ENCODE measurements at places on chromosomes 7 and 10.

GRCh38 chr10:22366771-22367170 is 21.5 kb downstream of the SPAG6 start:
- DNase-seq, result no peak
- H3K4me3 ChIP-seq, result no peak overlapping the region
- H3K27ac ChIP-seq, result no peak overlapping the region

DNA sequence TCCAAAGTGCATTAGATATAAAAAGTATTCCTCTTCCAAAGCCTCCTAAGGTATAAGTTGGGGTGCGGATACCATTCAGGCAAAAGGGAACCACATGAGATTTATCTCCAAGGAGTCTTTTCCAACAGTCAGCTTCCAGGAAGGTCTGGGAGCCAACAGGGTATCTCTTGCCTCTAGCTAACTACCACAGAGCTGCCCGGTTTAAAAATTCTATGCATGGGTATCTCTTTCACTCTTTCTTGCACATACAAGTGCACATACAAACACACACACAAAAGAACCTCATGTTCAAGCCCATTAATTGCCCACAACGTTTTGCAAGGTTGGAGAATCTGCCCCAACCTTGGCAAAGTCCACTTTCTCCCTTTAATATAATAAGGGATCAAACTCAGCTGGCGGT is 80.7 kb downstream of the CDK6 start:
- H3K27me3 ChIP-seq, result no peaks in the 10 kb centered on the region
- H3K36me3 ChIP-seq, result no peaks in the 10 kb centered on the region
- DNase-seq, result no peak
- no peak overlapping the region for H3K4me3 ChIP-seq
- peaks cover 14% of the 10 kb centered on the region for H3K4me1 ChIP-seq

- no peak overlapping the region for H3K27ac ChIP-seq
- DNase-seq, result peak; percentile 59
- no peaks in the 10 kb centered on the region for H3K4me1 ChIP-seq
- H3K27me3 ChIP-seq, result no peaks in the 10 kb centered on the region
- H3K36me3 ChIP-seq, result no peaks in the 10 kb centered on the region
Measured at GRCh38 chr7:51121931-51122425, 194.6 kb downstream of the COBL start.

GRCh38 chr7:77427996-77428603 is 12.0 kb upstream of the GSAP start:
- peak overlapping the region; percentile 36 for H3K27ac ChIP-seq
- H3K4me1 ChIP-seq, result peaks cover 26% of the 10 kb centered on the region
- no peak for DNase-seq
- H3K36me3 ChIP-seq, result no peaks in the 10 kb centered on the region
- H3K4me3 ChIP-seq, result no peak overlapping the region
- H3K27me3 ChIP-seq, result no peaks in the 10 kb centered on the region

- H3K4me1 ChIP-seq, result no peaks in the 10 kb centered on the region
- no peak overlapping the region for H3K27ac ChIP-seq
- peaks cover 3% of the 10 kb centered on the region for H3K27me3 ChIP-seq
- no peak for DNase-seq
Measured at GRCh38 chr10:89171263-89171872, 35.7 kb downstream of the CH25H start.

DNA sequence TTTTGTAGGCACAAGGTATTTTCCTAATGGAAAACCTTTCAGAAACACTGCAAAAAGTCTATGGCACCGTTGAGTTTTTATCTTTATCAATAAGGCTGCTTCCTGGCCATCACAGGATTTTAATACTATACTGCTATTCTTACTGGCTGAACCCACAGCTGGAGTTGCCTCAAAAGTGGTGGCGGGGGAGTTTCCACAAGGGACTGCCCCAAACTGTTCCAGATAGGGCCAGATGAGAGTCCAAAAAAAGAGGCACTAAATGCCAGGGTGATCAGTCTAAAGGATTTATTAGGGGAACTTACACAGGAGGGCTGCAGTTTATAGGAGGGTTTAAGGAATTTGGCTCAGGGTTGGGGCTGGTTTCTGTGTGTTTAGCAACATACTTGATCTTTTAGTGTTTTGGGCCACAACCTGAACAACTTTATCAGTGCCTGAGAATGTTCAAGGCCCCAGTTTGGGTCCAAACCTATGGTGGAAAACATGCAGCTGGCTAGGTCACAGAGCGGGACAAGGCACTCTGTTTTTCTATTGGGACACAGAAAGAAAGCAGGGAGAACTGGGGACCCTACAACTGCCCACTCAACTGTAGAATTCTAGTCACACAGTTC is 41.4 kb downstream of the STAM start:
- no peak overlapping the region for H3K4me3 ChIP-seq
- no peak overlapping the region for H3K27ac ChIP-seq
- H3K36me3 ChIP-seq, result peaks cover 23% of the 10 kb centered on the region

- no peak overlapping the region for H3K27ac ChIP-seq
- no peak overlapping the region for H3K4me3 ChIP-seq
- H3K36me3 ChIP-seq, result peaks cover 13% of the 10 kb centered on the region
- DNase-seq, result no peak
Measured at GRCh38 chr7:112770051-112770450, 20.1 kb downstream of the TMEM168 start.

GRCh38 chr10:36344240-36345174 is 702.4 kb upstream of the FZD8 start:
- no peaks in the 10 kb centered on the region for H3K27me3 ChIP-seq
- no peak overlapping the region for H3K27ac ChIP-seq
- no peaks in the 10 kb centered on the region for H3K4me1 ChIP-seq
- no peak overlapping the region for H3K4me3 ChIP-seq
- peak; percentile 9 for DNase-seq
- no peaks in the 10 kb centered on the region for H3K36me3 ChIP-seq

- peaks cover 93% of the 10 kb centered on the region for H3K4me1 ChIP-seq
- DNase-seq, result no peak
- peaks cover 6% of the 10 kb centered on the region for H3K36me3 ChIP-seq
- H3K27me3 ChIP-seq, result no peaks in the 10 kb centered on the region
- no peak overlapping the region for H3K27ac ChIP-seq
- H3K4me3 ChIP-seq, result peak overlapping the region; percentile 12
Measured at GRCh38 chr10:62057359-62057758, 155.9 kb downstream of the ARID5B start.

- H3K27me3 ChIP-seq, result no peaks in the 10 kb centered on the region
- no peaks in the 10 kb centered on the region for H3K4me1 ChIP-seq
- no peak overlapping the region for H3K27ac ChIP-seq
- H3K4me3 ChIP-seq, result no peak overlapping the region
Measured at GRCh38 chr7:91564541-91564940, 300.3 kb downstream of the FZD1 start.

- H3K4me1 ChIP-seq, result no peaks in the 10 kb centered on the region
- no peak overlapping the region for H3K4me3 ChIP-seq
- no peaks in the 10 kb centered on the region for H3K36me3 ChIP-seq
- no peaks in the 10 kb centered on the region for H3K27me3 ChIP-seq
- no peak for DNase-seq
- H3K27ac ChIP-seq, result no peak overlapping the region
Measured at GRCh38 chr7:15853832-15854470, 167.5 kb upstream of the MEOX2 start.

- no peak overlapping the region for H3K27ac ChIP-seq
- no peaks in the 10 kb centered on the region for H3K27me3 ChIP-seq
- H3K36me3 ChIP-seq, result no peaks in the 10 kb centered on the region
- peaks cover 26% of the 10 kb centered on the region for H3K4me1 ChIP-seq
- no peak overlapping the region for H3K4me3 ChIP-seq
- no peak for DNase-seq
Measured at GRCh38 chr10:50512743-50513416, 110.9 kb downstream of the SGMS1 start.

GRCh38 chr10:8060704-8061121 is 6.2 kb downstream of the GATA3 start:
- no peak overlapping the region for H3K27ac ChIP-seq
- DNase-seq, result no peak
- H3K4me3 ChIP-seq, result peak overlapping the region; percentile 0
- peaks cover 3% of the 10 kb centered on the region for H3K4me1 ChIP-seq
- H3K36me3 ChIP-seq, result no peaks in the 10 kb centered on the region

DNA sequence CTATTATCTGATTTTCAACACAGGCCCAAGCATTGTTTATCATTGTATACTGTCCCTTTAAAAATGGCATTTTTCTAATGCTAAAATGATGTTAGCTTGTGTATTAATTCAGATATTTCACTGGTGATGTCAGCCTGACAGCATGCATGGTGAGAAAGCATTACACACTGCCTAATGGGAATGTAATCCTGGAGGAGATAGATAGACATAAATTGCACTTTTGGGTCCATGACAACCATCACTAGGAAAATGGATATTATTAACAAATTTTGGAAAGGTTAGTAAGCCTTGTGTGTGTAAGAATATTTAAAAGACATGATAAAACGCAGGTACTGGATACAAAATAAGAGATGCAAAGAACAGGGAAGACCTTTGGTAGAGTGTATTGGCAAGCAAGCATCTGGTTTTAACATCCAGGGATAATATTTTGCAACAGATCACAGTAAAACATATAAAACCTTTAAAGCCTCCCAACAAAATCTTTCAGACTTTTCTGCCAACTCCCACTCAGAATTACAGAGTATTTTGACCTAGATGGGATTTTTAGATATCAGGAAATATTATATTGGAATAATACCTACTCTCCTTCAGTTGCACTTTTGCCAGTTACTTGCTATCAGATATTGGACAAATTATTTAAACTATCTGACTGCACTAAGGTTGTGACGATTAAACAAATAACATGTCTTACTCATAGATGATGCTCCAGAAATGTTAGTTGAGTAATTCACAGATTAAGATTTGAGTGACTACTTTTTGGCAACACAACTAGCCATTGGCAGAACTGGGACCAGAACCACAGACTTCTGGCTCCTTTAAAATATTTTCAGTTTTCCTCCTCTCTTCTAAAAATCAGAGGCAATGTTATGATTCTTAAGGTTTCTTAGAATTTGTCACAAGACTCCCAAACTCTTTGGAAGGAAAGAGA is 291.6 kb upstream of the SEMA3C start:
- no peak overlapping the region for H3K27ac ChIP-seq
- H3K4me3 ChIP-seq, result no peak overlapping the region
- DNase-seq, result peak; percentile 63
- H3K27me3 ChIP-seq, result no peaks in the 10 kb centered on the region
- no peaks in the 10 kb centered on the region for H3K36me3 ChIP-seq

DNA sequence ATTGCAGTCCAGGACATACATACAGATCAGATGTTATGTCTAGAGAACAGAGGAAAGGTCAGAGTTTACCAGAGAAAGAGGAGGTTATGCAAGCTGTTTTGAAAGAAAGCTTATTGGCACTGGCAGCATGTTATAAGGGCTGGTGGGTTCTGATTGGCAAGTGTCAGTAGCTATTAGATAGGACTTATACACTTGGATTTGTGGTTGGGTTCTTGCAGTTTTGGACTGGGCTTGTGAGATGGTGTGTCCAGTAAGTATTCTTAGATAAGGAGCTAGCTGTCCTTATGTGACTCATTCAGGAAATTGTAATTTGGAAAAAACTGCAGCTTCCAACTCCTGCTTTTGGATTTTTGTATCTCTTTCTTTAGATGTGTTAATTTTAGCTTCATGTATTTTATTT is 130.7 kb upstream of the NAMPT start:
- H3K27me3 ChIP-seq, result no peaks in the 10 kb centered on the region
- peaks cover 12% of the 10 kb centered on the region for H3K4me1 ChIP-seq
- no peaks in the 10 kb centered on the region for H3K36me3 ChIP-seq
- no peak overlapping the region for H3K4me3 ChIP-seq
- H3K27ac ChIP-seq, result no peak overlapping the region

DNA sequence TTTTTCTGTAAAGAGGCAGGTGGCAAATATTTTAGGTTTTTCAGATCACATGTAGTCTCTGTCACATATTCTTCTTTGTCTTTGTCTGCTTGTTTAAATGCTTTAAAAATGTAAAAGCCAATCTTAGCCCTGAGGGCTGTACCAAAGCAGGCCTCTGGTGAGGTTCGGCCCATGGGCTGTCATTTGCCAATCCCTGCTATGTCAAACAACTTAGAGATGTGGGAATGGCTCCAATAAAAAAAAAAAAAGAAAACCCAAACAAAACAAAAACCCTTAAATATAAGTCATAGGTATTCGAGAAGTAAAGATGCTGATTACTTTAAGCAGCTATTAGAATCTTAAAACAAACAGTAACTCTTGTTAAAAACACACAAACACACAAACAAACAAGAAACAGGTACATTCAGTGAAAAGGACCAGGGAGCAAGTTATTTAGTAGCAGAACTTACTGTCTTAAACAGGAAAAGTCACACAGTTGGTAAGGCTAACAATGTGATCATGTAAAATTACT is 61.4 kb upstream of the NAMPT start:
- H3K4me3 ChIP-seq, result no peak overlapping the region
- no peaks in the 10 kb centered on the region for H3K27me3 ChIP-seq
- H3K36me3 ChIP-seq, result no peaks in the 10 kb centered on the region
- H3K4me1 ChIP-seq, result no peaks in the 10 kb centered on the region
- H3K27ac ChIP-seq, result no peak overlapping the region

- no peak overlapping the region for H3K4me3 ChIP-seq
- no peaks in the 10 kb centered on the region for H3K27me3 ChIP-seq
- no peaks in the 10 kb centered on the region for H3K4me1 ChIP-seq
- H3K27ac ChIP-seq, result no peak overlapping the region
- H3K36me3 ChIP-seq, result no peaks in the 10 kb centered on the region
Measured at GRCh38 chr7:41573015-41573414, 129.9 kb downstream of the INHBA start.

DNA sequence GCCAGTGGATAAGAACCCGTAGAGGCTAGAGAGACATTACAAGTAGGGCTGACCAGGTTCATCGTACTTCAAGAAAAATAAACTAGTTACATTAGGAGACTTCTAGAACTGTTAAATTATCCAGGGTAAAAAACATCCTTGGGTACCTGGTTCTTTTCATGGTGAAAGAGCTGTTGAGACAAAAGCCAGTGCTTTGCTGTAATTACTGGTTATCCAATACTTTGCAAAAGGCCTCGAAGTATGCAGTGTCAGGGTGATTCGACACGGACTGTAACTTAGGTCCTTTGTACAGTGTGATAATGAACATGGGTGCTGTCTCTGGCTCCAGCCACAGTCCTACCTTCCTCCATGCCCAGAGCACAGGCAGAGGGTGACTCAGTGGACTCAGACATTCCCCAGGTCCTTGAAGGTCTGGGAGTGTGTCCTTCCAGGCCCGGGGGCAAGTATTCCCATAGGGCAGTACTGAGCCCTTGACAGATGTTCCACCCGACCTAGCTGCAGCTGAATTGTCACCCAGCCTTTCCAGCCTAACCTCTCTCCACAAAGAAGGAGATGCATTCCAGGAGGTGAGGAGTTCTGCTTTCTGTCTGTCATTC is 123.6 kb upstream of the TMEM72 start:
- no peak overlapping the region for H3K4me3 ChIP-seq
- H3K4me1 ChIP-seq, result peaks cover 4% of the 10 kb centered on the region
- DNase-seq, result no peak
- H3K27ac ChIP-seq, result no peak overlapping the region

GRCh38 chr7:80748363-80749042 is 110.1 kb downstream of the CD36 start:
- peaks cover 17% of the 10 kb centered on the region for H3K4me1 ChIP-seq
- H3K4me3 ChIP-seq, result peak overlapping the region; percentile 23
- H3K36me3 ChIP-seq, result peaks cover 10% of the 10 kb centered on the region
- peak overlapping the region; percentile 50 for H3K27ac ChIP-seq
- no peak for DNase-seq

GRCh38 chr7:91344911-91345310 is 80.7 kb downstream of the FZD1 start:
- DNase-seq, result peak; percentile 24
- no peaks in the 10 kb centered on the region for H3K36me3 ChIP-seq
- no peak overlapping the region for H3K27ac ChIP-seq
- no peaks in the 10 kb centered on the region for H3K27me3 ChIP-seq
- H3K4me3 ChIP-seq, result no peak overlapping the region
- H3K4me1 ChIP-seq, result no peaks in the 10 kb centered on the region

All from stomach (tissue), 19 donors.